ENCODE measurements at places on chromosomes 5 and 9.

DNA sequence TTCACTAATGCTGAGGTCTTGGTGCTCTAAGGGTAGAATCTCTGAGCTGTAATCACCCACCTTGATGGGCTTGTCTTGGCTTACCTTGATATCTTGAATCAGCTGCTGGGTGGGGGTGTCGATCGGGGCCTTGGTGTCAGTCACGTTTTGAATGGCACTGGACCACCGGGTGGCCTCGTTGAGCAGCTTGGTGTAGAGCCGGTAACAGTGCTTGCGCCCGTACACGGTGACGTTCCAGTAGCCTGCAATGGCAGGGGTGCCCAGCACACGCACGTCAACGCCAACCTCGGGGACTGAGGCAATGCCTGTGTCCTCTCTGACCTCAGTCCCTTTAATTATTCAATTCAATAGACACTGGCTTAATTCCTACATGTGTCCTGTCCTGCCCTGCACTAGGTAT lies 63.1 kb upstream of the RETREG1 start:
- DNase-seq: no peak

DNA sequence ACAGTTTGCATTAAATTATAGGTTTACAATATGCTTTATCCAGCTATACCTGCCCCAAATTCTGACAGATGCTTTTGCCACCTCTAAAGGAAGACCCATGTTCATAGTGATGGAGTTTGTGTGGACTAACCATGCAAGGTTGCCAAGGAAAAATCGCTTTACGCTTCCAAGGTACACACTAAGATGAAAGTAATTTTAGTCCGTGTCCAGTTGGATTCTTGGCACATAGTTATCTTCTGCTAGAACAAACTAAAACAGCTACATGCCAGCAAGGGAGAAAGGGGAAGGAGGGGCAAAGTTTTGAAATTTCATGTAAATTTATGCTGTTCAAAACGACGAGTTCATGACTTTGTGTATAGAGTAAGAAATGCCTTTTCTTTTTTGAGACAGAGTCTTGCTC lies 41.0 kb downstream of the FXN start:
- no peak for DNase-seq

DNA sequence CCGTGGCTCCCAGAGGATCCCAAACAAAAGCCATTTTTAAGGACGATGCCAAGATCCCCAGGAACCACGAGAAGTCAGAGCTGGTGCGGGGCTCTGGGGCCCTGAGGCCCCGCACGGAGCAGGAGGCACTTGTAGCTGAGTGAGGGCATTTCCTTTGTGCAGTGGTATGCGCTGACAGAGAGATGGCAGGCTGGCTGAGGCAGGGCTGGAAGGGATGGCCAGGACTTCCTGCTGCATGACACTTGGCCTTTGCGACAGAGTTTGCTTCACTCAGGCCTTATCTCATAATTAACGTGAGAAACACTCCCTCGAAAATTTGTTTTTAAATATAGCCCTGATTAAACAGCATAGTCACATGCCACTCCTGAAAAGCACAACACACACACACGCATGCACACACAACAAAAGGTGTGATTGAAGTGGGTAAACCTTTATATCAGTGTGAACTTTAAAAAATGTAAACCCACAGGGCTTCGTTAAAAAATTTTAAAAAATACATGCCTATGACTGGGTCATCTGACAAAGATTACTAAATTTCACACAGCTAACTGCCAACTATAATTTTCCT lies 536.6 kb downstream of the PDE4D start:
- no peak for DNase-seq

- no peak for DNase-seq
Observed at GRCh38 chr9:2355697-2355983, 265.9 kb upstream of the VLDLR start.

GRCh38 chr5:6216471-6217075 lies 161.8 kb downstream of the MED10 start:
- DNase-seq: no peak

GRCh38 chr5:116516021-116516420 lies 58.6 kb downstream of the SEMA6A start:
- no peak for DNase-seq

DNA sequence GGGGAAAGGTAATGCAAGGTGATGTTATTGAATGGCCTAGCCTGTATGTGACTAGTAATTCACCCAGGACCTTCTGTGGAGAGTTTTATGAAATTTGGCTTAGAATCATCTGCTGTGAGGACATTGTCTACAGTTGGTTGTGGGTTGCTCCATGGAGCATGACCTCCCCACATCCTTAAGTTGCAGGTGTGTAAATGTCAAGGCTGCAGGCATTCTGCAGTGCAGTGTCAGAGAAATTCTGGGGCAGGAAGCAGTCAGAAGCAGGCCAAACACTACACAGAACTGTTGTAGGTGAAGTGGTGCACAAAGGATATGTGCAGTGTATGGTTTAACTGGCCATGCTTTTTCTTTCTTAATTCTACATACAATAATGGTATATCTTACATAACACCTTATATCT lies 588.3 kb downstream of the EBF1 start:
- no peak for DNase-seq

DNA sequence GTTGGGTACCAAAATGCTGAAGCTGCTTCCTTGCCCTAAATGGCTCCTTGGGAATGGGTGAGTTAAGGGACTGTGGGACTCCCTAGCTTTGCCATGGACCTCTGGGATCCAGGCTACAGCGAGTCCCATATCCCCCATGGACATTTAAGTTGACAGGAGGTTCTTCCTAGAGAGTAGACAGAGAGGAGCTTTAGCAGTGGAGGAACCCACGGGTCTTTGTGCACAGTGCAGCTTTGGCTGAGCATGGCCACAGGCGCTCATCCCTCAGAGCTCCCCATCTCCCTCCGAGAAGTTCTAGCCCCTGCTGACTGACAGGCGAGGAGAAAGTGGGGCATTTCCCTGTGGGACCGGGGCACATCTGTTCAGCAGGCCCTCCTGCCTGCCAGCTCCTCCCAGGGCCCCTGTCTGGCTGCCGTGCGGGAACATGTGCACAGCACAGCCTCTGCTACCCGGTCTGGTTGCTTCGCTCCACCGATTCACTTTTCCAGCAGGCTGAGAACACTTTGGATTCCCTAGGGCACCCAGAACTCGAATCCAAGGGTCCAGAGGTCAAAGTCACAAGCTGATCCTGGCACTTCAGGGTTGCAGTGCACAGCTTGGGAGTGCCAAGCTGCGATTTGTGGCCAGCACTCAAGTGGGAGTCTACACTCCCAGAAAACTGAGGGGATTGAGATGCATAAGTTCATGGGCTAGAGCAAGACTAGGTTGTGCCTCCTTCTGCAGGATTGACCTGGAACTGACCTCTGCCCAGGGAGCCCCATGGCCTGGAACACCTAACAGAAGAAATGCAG lies 40.6 kb upstream of the DMRTA1 start:
- DNase-seq: no peak

- no peak for DNase-seq
Observed at GRCh38 chr9:13673348-13673747, 393.9 kb upstream of the MPDZ start.

DNA sequence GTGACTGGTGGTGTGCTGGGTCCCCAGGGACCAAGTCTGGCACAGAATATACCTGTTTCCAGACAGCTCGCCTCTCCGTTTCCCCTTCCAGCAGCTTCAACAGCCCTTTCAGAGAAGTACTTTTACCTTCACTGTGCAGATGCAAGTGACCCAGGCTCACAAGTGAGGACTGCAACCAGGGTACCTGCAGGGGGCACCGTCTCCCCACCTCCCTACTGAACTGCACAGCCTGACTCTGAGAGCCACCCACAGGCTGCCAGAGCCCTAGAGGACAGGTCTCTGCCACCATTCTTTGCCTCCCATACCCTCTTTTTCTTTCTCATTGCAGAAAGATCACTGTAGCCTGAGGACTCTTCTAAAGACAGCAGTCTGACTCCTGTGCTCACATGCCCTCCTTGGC lies 15.4 kb downstream of the IL9 start:
- DNase-seq: no peak

GRCh38 chr5:8606231-8606630 lies 737.3 kb downstream of the MTRR start:
- no peak for DNase-seq

DNA sequence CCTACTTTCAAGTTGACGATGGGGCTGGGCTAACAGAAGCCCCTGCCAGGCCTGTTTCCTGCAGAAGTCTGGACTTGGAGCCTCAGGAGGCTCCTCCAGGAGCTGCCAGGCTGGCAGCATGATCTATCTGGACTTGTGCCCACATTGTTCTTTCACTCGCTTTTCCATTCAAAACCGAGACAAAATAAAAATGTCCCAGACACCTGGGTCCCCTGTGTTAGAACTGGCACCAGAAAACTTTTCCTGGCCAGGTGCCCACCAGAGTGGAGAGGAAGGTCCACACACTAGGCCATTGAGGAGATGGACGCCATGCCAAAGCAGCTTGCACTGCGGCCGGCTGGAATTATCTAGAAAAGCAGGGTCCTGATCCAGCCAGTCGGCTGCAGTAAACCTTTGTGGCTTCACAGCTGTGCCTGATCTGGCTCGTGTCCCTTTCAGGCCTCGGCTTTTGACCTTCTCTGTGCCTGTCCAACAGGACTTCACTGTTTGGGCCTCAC lies 78.2 kb downstream of the GCNT1 start:
- peak; percentile 34 for DNase-seq

DNA sequence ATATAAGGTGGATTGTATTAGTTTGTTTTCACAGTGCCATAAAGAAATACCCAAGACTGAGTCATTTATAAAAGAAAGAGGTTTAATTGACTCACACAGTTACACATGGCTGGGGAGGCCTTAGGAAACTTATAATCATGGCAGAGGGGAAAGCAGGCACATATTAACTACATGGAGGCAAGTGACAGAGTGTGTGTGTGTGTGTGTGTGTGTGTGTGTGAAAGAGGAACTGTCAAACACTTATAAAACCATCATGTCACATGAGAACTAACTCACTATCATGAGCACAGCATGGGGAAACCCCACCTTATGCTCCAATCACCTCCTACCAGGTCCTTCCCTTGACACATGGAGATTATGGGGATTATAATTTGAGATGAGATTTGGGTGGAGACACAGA lies 118.6 kb downstream of the SPEF2 start:
- no peak for DNase-seq

DNA sequence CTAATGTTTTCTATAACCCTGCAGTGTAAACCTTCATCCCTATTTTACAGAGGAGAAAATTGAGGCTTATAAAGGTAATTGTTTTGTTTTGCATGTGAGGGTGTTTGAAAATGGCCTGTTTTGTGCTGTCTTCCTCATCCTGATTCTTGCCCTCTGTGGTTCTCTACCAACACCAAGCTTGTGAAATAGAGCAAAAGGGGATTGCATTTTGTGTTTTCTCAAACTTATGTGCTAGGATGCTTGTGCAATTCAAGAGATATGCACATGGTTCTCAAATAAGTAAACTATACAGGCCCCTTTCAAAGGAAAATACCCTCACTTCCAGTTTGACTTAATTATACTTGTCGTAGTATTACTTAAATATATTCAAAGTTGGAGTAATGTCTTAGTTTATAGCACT lies 17.2 kb downstream of the PAM start:
- DNase-seq: no peak

DNA sequence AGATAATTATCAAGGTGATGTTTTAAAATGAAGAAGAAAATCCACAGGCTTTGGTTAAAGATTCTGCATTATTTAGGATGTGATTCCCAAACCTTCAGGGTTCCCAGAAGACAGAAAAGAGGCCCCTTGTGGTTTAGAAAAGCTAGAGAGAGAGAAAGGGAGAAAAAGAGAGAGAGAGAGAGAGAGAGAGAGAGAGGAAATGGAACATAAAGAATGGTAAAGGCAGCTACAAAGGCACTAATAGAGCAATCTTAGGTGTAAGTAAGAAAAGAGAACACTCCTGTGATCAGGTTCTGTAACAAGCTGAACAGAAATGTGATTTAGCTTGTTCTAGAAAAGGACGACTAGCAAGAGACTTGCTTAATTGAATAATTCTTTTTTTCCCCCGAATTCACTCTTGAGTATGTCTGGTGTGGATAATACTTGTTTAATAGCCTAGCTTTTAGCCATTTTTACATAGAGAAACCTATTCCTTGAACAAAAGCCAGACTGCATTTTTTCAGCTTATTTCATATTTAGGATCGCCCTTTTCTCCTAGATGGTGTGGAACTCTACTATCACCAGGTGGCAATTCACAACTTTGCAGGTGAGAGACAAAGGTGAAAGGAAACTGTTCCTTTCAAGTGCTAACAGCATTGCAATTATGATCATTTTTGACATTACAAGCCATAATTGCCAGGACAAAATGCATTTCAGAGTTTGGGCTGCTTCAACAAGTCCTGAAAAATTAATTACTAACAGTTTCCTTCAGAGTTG lies 57.6 kb upstream of the SH3GL2 start:
- no peak for DNase-seq

DNA sequence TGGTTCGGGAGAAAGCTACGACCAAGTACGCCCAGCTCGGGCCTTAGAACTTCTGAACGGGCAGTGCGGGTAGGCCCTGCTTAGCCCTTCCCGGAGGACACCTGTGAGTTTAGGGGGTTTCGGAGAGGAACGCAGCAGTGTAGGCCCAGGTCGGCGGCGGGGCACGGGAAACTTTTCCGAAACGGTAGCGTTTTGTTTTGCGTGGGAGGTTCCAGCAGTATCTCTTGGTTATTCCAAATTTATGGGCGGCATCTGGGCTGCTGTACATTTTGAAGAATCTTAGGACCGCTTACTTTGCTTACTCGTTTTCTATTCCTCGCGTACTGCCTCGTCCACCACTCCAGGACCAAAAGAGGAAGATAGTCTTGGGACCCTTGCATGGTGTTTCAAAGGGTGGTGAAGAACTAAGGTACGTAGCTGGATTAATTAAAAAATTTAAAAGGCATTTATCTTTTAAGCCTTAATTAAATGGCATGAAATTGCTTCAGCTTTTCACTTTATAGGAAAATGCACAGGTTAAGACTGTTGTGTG lies 492 bp downstream of the TENT2 start:
- no peak for DNase-seq

GRCh38 chr5:1867815-1868143 lies 14.9 kb downstream of the IRX4 start:
- DNase-seq: no peak

DNA sequence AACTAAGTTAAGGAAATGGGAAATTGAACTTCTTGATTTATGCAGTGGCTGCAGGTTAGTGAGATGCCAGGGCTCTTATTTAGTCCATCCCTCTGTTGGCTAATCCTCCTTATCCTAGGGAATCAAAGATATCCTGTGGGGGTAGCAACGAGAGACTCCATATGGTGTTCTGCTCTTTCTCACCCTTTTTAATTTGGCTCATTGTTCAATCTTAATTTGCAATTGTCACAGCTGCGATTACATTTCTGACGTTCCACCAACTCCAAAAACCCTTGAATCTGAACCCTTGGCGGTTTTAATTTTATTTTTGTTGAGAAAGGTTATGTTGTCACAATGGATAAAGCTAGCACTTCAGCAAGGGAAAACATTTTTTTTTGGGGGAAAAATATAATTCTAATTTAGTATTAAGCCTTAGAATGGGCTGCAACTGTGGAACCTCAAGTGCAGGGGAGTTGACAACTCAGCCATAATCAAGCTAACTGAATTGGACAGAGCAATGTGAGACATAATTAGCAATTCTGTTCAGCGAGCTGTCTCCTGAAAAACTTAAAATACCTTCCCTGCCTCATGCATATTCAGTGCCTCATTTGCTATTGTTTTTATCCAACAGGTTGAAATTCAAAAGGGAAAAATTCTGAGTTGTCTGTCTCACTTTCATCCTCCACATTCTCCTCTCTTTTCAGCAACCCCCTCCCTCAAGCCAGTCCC lies 91.3 kb downstream of the MAT2B start:
- DNase-seq: no peak

- no peak for DNase-seq
Observed at GRCh38 chr5:123520677-123521247, 8.8 kb downstream of the CSNK1G3 start.

- no peak for DNase-seq
Observed at GRCh38 chr5:8949908-8950307, 596.0 kb downstream of the SEMA5A start.

- DNase-seq: no peak
Observed at GRCh38 chr5:145787001-145787400, 48.1 kb downstream of the PRELID2 start.

Measured in dorsolateral prefrontal cortex (tissue), 122 donors.